ENCODE measurements at places on chromosomes 1 and 21.
A peak's percentile ranks its signal among the peaks of the same experiment; 100 is the strongest.

GRCh38 chr1:158089925-158090637, 90.6 kb upstream of the CD1D start:
- no peak for DNase-seq

DNA sequence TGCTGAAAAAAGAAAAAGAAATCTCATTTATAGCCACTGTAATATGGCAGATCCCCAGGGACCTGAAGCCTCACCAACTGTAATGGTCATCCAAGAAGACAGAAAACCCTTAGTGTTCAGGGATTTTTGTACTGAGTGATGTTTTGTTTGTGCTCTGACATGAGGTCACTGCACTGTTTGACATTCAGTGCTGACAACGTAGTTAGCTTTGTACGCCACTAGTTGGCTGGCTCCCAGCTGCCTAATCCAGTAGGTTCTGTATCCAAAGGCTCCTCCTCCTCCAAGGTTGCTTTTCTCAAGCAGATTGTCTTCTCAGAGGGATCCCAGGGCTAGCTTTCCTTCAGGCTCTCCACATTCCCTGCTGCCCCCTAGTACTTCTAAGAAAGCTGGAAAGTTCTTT, 9.5 kb upstream of the YRDC start:
- no peak for DNase-seq

DNA sequence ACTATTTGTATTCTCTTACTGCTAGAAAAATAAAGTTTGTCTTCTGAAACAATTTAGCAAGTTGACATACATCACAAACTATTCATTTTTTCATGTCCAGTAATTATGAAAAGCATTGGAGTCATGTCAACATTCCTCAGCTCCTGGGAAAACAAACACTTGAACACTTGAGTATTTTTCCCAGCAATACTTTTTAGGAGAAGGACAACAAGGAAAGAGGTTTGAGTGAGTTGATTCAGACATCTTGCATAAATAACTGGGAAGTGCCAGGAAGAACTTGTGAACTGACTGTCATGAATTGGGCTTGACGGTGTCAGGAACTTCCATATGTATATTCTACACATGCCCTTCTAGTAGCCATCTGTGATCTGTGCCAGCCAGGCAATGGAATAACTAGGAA, 195.6 kb downstream of the HMCN1 start:
- DNase-seq: no peak

- DNase-seq: no peak
These were observed 66.2 kb downstream of the ERI3 start for GRCh38 chr1:44288883-44289282.

DNA sequence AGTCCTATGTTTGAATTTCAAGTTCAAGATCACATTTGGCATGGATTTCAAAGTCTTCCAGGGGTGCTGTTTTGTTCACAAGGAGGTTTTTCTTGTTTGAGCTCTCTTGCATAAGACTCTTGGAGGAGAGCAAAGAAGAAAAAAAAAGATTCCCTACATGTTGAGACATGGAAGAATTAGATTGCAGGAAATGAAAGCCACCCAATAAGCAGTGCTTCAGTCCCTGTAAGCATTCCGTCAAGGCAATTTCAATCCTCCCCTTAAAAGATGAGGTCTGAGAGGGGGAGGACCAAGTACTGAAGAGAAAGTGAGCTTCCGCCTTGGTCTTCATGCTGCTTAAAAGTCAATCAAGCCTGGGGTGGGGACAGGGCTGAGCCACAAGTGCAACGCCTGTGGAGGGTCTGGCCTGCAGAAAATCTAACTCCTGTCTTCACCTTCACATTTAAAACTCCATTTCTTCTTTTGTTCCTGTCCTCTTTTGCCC, 50.2 kb downstream of the LPAR3 start:
- DNase-seq: no peak

DNA sequence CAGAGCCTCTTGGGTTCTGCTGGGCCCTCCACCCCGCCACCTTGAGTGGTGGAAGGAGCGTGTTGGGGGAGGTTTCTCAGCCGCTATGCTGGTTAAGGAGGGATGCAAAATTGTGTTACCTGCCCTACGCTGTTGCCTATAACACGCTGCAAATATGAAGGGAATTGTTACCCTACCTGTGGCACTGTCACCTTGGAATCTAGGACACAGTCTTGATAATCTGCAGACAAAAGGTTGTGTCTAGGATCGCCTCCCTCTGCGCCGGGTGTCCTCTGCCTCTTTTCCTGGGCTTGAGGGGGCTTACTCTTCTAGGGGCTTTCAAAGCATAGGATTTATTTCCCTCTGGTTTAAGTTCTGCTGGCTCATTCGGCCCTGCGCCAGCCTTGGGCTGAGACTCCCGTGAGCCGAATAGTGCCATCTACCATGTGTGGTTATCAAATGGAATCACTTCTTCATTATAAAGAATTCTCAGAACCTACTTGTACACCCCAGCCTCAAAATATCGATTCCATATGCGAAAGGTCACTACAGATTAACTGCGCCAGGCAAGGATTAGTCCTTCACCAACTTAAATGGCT, 697 bp downstream of the SLC22A15 start:
- no peak for DNase-seq

DNA sequence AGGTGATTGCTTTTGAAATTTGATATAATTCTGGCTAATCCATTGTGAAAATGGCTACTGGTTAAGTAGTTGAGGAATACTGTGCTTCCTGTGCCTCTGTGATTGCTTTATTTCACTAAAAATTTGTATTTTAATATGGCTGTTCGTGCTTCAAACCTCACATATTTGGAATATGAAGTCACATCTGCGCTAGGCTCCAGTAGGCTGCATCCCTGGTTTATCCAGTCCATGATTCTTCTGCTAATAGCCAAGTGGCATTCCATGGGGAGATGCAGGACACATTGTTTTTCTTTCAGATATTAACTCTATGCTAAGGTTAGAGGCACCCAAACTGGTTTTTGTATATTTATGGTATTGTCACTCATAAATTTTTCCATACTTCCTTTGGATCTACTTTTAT, 25.9 kb downstream of the DNM3 start:
- no peak for DNase-seq

- DNase-seq: no peak
These were observed 20.7 kb upstream of the HPCAL4 start for GRCh38 chr1:39711966-39712340.

GRCh38 chr1:30538226-30538992, 185.0 kb downstream of the MATN1 start:
- DNase-seq: no peak

DNA sequence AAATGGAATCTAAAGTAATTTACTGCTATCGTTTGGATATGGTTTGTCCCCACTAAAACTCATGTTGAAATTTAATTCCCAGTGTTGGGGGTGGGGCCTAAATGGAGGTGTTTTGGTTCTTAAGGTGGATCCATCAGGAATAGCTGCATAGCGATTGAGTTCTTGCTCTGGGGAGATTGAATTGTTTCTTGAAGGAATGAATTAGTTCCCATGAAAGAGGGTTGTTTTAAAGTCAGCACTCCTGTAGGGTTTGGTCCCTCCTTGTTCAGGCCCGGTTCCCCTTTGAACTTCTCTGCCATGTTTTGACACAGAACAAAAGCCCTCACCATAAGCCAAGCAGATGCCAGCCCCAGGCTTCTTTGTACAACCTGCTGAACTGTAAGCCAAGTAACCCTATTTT, 170.9 kb downstream of the COL11A1 start:
- DNase-seq: no peak

DNA sequence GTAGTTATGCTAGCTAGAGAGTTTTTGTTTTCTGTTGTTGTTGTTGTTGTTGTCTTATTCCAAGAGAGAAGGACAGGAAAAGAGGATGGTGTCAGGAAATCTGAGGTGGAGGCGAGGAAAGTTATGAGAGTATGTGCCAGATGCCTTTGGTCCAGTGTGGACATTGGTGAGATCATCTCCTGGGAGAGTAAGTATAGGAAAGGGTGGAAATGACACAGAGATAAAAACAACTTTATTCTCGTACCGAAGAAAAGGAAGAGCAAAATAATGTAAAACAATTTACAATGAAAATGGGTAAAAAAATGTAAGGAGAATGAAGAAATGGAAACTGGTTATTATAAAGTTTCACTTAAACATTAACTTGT, 97.4 kb upstream of the ADGRL2 start:
- no peak for DNase-seq

DNA sequence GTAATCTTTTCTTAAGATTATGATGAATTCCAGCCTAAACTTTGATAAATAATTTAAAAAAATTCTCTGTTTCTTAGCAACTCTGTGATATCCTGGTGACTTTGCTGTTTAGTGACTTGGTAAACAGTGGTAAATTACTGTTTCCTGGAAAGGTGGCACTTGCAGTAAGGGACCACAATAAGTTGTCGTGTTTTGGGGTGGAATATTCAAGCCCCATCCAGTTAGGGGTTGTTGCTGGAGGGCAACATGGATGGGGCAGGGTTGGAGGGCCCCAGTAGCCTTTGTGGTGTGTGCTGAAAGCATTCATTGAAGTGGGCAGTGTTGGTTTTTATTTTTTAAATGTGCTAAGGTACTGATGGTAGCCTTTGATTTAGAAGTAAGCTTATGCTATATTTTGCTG, 30.3 kb downstream of the PRDM2 start:
- DNase-seq: no peak

GRCh38 chr21:26280775-26281174, 110.2 kb upstream of the APP start:
- no peak for DNase-seq

GRCh38 chr1:36108314-36108713, 16.7 kb downstream of the COL8A2 start:
- DNase-seq: no peak

- DNase-seq: no peak
These were observed 36.8 kb downstream of the BACE2 start for GRCh38 chr21:41204736-41205135.

DNA sequence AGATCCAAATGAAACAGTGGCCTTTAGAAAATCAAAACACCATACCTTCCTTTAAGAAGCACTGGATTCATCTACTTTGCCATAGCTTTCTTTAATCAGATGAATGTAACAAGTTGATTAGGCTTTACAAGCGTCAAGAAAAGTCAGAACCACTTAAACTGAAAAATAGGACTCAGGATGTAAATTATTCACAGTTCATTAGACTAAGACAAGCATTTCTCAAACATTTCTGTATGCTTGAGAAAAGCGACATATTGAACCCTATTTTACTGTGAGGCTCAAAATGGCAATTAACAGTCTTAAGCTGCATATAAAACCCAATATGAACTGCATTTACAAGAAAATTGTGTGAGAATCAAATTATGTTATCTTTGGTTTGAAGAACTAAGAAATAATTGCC, 256.7 kb upstream of the SNX7 start:
- DNase-seq: no peak

- DNase-seq: no peak
These were observed 600.9 kb downstream of the SMYD3 start for GRCh38 chr1:245906207-245906606.

- no peak for DNase-seq
These were observed 228.6 kb upstream of the LYPLAL1 start for GRCh38 chr1:218945050-218945449.

DNA sequence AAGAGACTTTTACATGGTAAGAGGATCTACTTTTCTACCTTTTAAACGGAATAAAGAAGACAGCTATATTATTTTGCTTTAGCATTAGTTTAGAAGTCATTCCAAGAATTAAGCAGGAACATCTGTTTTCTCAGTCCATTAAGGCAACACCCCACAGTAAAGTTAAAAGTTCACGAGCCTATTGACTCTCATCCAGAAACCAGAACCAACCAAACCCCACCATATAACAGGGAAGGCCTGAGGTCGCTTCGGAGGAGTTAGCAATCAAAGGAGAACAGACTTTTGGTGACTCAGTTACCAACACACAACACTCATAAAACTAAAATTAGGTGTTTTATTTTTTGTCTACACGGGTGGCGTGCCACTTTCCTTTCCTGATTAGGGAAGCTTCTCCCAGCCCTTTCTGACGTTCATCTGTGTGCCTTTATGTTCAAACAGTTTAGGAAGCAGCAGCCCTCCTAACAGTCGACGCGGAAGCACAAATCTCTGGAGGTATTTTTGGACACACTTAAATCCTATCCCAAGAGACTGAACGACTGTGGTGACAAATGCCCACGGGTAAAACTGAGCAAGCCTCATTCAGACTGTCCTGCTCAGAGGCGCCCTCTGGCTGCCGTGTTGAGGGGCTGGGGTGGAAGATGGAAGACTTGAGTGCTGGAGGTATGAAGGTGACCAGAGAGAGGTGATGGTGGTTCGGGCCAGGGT, 8.6 kb upstream of the PLA2G2C start:
- peak; percentile 30 for DNase-seq

DNA sequence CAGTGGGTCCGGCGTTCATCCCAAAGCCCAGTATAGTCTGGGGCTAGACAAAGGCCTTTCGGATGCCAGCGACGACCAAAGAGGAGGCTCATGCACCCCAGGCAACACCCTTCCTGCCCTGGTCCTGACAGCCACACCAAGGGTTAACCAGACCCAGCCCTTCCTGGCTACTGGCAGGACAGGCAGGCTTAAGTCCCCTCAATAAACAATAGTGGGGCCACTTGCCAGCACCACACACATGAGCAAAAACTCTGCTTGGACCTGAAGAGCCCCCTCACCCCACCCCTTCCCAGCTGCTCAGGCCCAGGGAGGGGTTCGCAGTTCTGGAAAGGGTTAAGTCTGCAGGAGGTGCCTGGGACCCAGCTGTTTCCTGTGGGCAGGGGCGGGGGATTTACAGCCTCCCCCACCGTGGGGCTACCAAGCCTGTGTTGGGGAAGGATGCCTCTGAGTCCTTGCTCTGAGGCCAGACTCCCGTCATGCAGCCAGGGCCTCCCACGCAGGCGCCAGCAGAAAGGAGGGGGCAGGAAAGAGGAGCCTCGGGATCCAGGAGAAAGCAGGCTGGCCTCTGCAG, 18.2 kb downstream of the PHLDA3 start:
- DNase-seq: peak; percentile 73

GRCh38 chr1:87426463-87427249, 98.0 kb downstream of the LMO4 start:
- DNase-seq: peak; percentile 13

GRCh38 chr1:207801819-207802218, 50.0 kb downstream of the CD46 start:
- no peak for DNase-seq

- no peak for DNase-seq
These were observed 39.8 kb downstream of the ASTN1 start for GRCh38 chr1:177124577-177125278.

GRCh38 chr1:115555446-115555845, 86.3 kb upstream of the VANGL1 start:
- DNase-seq: no peak

GRCh38 chr1:215119719-215120365, 37.3 kb downstream of the KCNK2 start:
- no peak for DNase-seq

- no peak for DNase-seq
These were observed 376.4 kb downstream of the PLPP3 start for GRCh38 chr1:56202796-56203492.
